Upper lobe of right lung (tissue), 1 donor: ENCODE measurements at places on chromosomes 2 and 18.
A peak's percentile ranks its signal among the peaks of the same experiment; 100 is the strongest.

- H3K36me3 ChIP-seq: peaks cover 36% of the 10 kb centered on the region
- H3K4me1 ChIP-seq: peaks cover 14% of the 10 kb centered on the region
- H3K4me3 ChIP-seq: no peak overlapping the region
- DNase-seq: no peak
- H3K27me3 ChIP-seq: no peaks in the 10 kb centered on the region
Observed at GRCh38 chr2:70047451-70047850, 39.8 kb upstream of the PCBP1 start.

- H3K4me1 ChIP-seq: peaks cover 35% of the 10 kb centered on the region
- peak overlapping the region; percentile 61 for H3K4me3 ChIP-seq
- no peaks in the 10 kb centered on the region for H3K36me3 ChIP-seq
Observed at GRCh38 chr2:96526615-96527285, 9.8 kb upstream of the ARID5A start.

- no peak for DNase-seq
- H3K4me1 ChIP-seq: no peaks in the 10 kb centered on the region
- H3K27ac ChIP-seq: no peak overlapping the region
- no peak overlapping the region for H3K4me3 ChIP-seq
- no peaks in the 10 kb centered on the region for H3K27me3 ChIP-seq
- no peaks in the 10 kb centered on the region for H3K36me3 ChIP-seq
Observed at GRCh38 chr18:60794802-60795201, 422.2 kb upstream of the MC4R start.

GRCh38 chr18:34221971-34222306, 2.8 kb downstream of the NOL4 start:
- H3K27ac ChIP-seq: no peak overlapping the region
- H3K36me3 ChIP-seq: no peaks in the 10 kb centered on the region
- no peak for DNase-seq
- H3K4me1 ChIP-seq: peaks cover 18% of the 10 kb centered on the region

GRCh38 chr2:39491653-39492052, 54.6 kb upstream of the MAP4K3 start:
- H3K4me3 ChIP-seq: no peak overlapping the region
- DNase-seq: no peak
- peaks cover 9% of the 10 kb centered on the region for H3K4me1 ChIP-seq

DNA sequence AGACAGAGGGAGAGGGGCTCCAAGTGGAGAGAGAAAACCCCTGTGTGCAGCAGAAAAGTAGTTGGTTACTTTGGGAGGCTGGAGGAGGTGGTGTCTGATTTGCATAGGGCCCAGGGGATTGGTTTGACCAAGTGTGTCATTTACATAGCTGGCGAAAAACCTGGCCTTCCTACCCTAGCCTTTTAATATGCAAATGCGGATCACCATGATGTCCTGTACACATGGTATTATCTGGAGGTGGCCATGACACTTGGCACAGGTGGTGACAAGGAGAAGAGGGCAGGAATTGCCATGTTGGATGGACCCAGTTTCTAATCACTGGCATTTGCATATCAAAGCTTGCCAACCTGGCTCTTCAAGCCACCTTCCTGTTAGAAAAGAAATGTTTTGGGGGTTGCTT, 120.8 kb upstream of the CHAC2 start:
- H3K4me3 ChIP-seq: no peak overlapping the region
- no peak for DNase-seq
- no peaks in the 10 kb centered on the region for H3K36me3 ChIP-seq

DNA sequence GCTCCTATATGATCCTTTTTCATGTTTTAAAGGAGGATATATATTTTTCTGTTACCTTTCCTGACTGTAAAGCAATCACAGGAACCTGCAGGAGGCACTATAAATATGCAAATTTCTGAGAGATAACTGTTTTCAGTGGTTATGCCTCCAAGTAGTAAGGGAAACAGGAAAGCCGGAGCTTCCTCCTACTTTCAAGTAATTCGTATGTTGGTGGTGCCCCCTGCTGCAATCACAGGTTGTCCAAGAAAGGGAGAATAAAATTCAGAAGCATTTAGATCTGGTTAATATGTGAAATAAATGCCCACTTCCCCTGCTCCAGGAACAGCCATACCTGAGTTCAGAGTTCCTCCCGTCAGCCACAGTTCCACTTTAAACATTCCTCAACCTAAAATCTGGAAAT, 12.0 kb upstream of the BCL11A start:
- H3K27ac ChIP-seq: no peak overlapping the region
- H3K27me3 ChIP-seq: peaks cover 66% of the 10 kb centered on the region
- H3K36me3 ChIP-seq: no peaks in the 10 kb centered on the region
- no peak for DNase-seq
- peaks cover 8% of the 10 kb centered on the region for H3K4me1 ChIP-seq
- H3K4me3 ChIP-seq: no peak overlapping the region

DNA sequence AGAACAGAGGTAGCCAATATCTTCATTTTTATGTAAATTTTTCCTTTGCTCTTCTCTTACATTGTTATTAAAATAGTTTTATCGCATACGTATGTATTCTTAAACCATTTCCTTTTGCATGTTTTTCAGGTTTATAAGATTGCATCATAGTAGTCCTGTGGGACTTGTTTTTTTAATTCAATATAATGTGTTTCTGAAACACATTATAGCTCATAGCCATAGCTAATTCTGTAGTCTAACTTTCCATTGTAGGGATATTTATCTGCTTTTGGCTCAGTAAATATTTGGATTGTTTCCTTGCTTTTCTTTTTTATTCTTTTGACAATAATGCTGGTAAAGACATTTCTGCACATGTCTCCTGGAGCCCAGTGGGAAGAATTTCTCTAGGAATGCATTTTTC, 484.3 kb downstream of the PTPRM start:
- no peak overlapping the region for H3K27ac ChIP-seq
- no peaks in the 10 kb centered on the region for H3K36me3 ChIP-seq
- no peaks in the 10 kb centered on the region for H3K4me1 ChIP-seq

DNA sequence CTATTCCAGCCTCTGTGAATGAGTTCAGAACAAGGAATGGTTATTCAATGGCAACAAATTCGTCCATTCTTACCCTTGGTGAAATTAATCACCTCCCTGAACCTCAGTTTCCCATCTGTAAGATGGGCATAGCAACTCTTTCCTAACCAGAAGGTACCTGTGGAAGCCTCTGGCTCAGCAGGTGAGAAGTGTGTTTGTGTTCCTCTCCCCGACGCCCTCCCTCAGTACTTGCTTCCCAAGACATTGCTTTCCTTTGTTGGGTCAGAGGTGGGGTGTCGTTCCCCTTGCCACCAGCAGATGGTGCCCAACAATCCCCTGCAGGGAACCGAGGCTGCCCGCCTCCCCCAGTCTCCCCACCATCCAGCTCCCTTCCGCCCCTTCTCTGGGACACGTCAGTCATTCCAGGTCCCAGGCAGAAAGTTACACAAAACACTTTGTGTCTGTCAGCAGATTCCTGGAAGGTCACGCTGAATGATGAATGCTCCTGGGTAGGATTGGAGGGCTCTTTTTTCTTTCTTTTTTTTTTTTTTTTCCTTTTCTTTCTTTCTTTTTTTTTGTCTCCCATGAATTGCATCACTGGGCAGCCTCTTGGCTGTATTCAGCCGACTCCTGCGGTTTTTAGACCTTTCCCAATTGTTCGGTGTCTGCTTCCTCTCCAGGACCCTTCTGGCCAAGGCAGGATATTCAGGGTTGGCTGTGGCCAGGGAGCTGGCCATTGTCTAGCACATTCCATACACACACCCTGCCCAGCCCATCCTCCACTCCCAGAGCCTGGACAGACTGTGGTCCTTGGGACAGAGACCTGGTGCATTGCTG, 117.3 kb downstream of the LPIN1 start:
- H3K4me1 ChIP-seq: peaks cover 14% of the 10 kb centered on the region
- no peaks in the 10 kb centered on the region for H3K36me3 ChIP-seq
- H3K27me3 ChIP-seq: no peaks in the 10 kb centered on the region

GRCh38 chr18:58761970-58762780, 90.9 kb downstream of the MALT1 start:
- peaks cover 8% of the 10 kb centered on the region for H3K27me3 ChIP-seq
- no peak for DNase-seq
- no peak overlapping the region for H3K4me3 ChIP-seq
- H3K36me3 ChIP-seq: no peaks in the 10 kb centered on the region
- H3K27ac ChIP-seq: no peak overlapping the region

- H3K4me3 ChIP-seq: no peak overlapping the region
- no peaks in the 10 kb centered on the region for H3K27me3 ChIP-seq
- H3K36me3 ChIP-seq: no peaks in the 10 kb centered on the region
- H3K4me1 ChIP-seq: peaks cover 5% of the 10 kb centered on the region
- no peak overlapping the region for H3K27ac ChIP-seq
Observed at GRCh38 chr2:150610670-150611279, 123.3 kb upstream of the RND3 start.

GRCh38 chr2:86461042-86461743, 20.0 kb downstream of the KDM3A start:
- no peak overlapping the region for H3K4me3 ChIP-seq
- H3K27ac ChIP-seq: no peak overlapping the region
- H3K4me1 ChIP-seq: peaks cover 4% of the 10 kb centered on the region
- H3K36me3 ChIP-seq: peaks cover 98% of the 10 kb centered on the region
- no peaks in the 10 kb centered on the region for H3K27me3 ChIP-seq
- no peak for DNase-seq

DNA sequence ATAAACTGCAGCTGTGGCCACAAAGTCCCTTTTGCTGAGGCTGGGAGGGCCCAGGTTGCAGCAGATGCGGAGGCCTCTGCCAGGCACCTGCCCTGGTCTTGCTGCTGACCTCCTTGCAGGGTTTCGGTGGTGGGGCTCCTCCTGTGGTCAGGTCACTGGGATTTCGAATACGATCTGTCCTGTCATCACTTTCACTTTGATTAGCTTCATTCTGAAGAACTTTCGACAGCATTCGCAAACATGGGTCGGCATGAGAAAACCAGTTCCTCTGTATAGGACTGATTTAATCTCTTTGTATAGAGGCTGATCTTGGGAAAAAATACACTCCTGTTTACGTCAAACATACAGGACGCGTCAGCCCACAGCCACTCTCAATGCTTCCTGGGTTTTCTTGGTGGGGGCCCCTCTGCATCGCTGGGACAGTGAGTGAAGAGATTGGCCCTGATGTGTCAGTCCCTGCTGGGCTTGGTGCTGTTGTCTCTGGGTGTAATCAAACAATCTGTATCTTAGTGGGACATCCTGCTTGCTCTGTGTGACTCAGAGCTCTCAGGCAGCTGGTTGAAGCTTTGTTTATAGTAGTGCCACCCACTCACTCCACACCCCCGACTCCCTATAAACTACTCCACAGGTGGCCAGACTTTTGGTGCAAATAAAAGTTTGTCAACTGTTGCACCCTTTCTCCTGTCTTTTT, 209.4 kb upstream of the CXCR4 start:
- H3K27me3 ChIP-seq: no peaks in the 10 kb centered on the region
- H3K27ac ChIP-seq: peak overlapping the region; percentile 31
- no peak for DNase-seq
- H3K36me3 ChIP-seq: no peaks in the 10 kb centered on the region
- H3K4me3 ChIP-seq: peak overlapping the region; percentile 12

DNA sequence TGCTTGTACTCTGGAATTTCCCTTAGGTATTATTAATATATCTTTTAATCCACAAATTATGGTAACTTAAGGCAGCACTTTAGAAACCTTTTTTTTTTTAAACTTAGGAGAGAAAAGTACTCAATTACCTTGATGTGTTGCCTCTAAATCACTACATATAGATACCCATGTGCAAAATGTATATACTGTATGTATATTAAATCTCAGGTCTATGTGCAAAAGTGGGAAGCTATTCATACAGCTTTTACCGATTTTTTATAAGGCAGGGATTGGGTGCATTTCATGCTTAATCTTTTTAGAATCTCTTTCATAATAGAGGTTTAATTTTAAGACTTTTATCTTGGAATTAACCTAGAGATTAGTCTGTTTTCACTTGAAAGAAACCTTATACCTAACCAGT, 3.4 kb downstream of the EML4 start:
- DNase-seq: no peak
- no peak overlapping the region for H3K27ac ChIP-seq
- H3K4me1 ChIP-seq: peaks cover 24% of the 10 kb centered on the region
- H3K27me3 ChIP-seq: no peaks in the 10 kb centered on the region

- H3K27me3 ChIP-seq: no peaks in the 10 kb centered on the region
- no peak overlapping the region for H3K4me3 ChIP-seq
Observed at GRCh38 chr2:143513081-143513480, 383.9 kb downstream of the ARHGAP15 start.

GRCh38 chr2:207078186-207078798, 87.5 kb downstream of the KLF7 start:
- H3K27ac ChIP-seq: no peak overlapping the region
- H3K4me3 ChIP-seq: no peak overlapping the region
- H3K36me3 ChIP-seq: peaks cover 42% of the 10 kb centered on the region

- no peaks in the 10 kb centered on the region for H3K36me3 ChIP-seq
- peak; percentile 97 for DNase-seq
- H3K4me3 ChIP-seq: peak within 1 kb of the TSS; percentile 86
- H3K27ac ChIP-seq: peak within 1 kb of the TSS; percentile 95
- no peaks in the 10 kb centered on the region for H3K27me3 ChIP-seq
Observed at GRCh38 chr2:64144057-64145013, at the start of gene PELI1. PELI1 (minus strand) TSS chr2:64144420; CDS start chr2:64108310, 36,110 bp downstream.

- no peak overlapping the region for H3K27ac ChIP-seq
- H3K4me3 ChIP-seq: no peak overlapping the region
- H3K4me1 ChIP-seq: no peaks in the 10 kb centered on the region
Observed at GRCh38 chr18:64253873-64254272, 105.0 kb upstream of the LINC00305 start.

DNA sequence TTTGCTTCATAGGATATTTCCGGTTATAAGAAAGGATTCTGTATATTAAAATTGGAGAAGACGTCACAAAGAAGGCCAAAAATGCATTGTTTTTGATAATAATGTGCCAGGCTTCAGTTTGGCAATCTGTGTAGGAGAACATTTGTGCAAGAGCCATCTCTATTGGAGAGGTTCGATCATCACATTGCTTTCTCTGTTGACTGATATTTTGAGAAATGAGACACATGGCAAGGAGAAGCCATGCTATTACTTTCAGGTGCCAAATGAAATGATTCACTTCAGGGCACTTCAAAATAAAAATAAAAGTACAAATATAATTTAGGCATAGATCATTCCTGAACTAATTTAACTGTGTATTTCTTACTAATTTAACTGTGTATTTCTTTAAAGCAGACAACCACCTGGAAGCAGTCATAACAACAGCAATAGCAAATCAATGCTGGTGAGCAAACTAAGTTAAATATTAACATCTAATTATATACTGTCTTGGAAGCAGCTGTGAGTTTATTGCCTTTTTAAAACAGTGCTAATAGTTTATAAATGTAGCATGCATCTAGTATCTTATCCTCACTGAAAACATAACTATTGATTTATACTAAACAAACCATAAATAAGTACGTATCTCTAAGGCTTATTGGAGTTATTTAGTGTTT, 50.2 kb upstream of the CHST9 start:
- no peaks in the 10 kb centered on the region for H3K36me3 ChIP-seq
- H3K27me3 ChIP-seq: no peaks in the 10 kb centered on the region
- DNase-seq: no peak
- H3K4me1 ChIP-seq: no peaks in the 10 kb centered on the region
- H3K27ac ChIP-seq: no peak overlapping the region
- no peak overlapping the region for H3K4me3 ChIP-seq

DNA sequence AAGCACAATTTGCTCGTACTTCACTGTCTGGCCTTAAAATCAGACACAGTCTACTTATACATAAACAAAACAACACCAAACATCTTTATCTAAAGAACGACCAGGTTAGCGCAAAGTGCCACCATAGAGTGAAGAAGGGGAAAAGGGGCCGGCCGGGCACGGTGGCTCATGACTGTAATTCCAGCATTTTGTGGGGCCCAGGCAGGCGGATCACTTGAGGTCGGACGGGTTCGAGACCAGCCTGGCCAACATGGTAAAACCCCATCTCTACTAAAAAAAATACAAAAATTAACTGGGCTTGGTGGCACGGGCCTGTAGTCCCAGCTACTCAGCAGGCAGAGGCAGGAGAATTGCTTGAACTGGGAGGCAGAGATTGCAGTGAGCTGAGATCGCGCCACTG, 118.5 kb upstream of the RIOK3 start:
- H3K36me3 ChIP-seq: no peaks in the 10 kb centered on the region
- no peaks in the 10 kb centered on the region for H3K27me3 ChIP-seq
- no peak for DNase-seq
- peaks cover 4% of the 10 kb centered on the region for H3K4me1 ChIP-seq
